Uterus (tissue), 4 donors: ENCODE measurements at places on chromosomes 6 and 20. TPM values are rescaled to one million over a fixed set of nuclear protein-coding genes. Genes with fewer than 3 reads are reported as not detected.

- no peaks in the 10 kb centered on the region for H3K27me3 ChIP-seq
- no peak overlapping the region for H3K27ac ChIP-seq
- H3K4me1 ChIP-seq, result no peaks in the 10 kb centered on the region
- DNase-seq, result no peak
Observed at GRCh38 chr6:38818691-38819090, 103.6 kb downstream of the DNAH8 start.

DNA sequence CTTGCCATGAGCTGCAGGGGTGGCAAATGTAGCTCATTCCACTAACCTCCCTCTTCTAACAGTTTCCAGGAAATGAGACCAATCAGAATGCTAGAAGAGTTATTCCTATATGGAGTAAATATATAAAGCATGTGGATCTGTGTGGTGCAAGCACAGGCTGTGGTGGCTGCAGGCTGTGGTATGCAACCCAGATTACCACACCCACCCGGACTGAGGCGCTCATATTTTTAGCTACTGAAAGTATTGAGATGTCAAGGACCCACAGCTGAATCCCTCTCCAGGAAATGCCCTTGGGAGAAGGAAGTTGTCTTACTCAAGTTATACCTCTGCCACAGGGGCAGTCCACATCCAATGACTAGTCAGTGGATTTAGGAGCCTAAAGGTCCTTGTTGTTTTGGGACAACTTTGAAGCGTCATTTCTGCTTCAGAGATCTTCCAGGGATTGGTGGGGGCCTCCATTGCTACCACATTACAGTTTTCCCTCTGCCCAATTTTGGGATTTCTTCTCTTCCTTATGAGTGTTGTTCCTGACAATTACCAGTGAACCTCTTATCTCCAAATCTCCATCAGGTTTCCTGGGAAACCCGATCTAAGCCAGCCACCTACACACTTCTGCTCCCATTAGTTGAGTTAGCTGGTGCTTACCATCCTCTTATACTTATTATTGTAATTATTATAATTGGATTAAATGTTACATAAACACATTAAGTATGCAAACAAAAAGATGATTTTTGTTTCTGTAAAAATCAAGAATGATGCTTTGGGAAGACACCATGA, 12.1 kb upstream of the REPS1 start:
- no peak overlapping the region for H3K27ac ChIP-seq
- no peaks in the 10 kb centered on the region for H3K36me3 ChIP-seq
- H3K4me3 ChIP-seq, result no peak overlapping the region
- H3K4me1 ChIP-seq, result no peaks in the 10 kb centered on the region

GRCh38 chr6:101058296-101058695, 177.2 kb upstream of the ASCC3 start:
- no peak for DNase-seq
- H3K4me3 ChIP-seq, result no peak overlapping the region
- no peaks in the 10 kb centered on the region for H3K4me1 ChIP-seq
- H3K27me3 ChIP-seq, result no peaks in the 10 kb centered on the region
- no peak overlapping the region for H3K27ac ChIP-seq

DNA sequence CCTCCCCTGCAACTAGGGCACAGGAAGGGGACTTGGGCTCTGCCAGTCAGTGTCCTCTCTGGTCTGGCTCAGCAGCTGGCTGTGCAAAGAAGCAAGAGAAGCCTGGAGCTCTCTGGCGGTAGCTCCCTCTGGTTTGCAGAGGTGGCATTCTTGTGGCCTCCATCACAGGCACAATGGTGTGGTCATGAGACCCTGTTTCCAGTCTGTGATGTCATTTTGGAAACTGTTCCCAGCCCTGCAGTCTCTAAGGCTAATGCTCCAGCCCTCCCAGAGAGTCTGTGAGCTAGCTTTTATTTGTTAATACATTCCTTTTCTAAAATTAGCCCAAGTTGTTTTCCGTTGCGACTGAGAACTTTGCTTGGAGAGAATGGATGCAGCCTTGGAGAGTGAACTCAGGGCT, 69.5 kb upstream of the FOXQ1 start:
- no peak overlapping the region for H3K27ac ChIP-seq
- H3K4me1 ChIP-seq, result no peaks in the 10 kb centered on the region
- no peak overlapping the region for H3K4me3 ChIP-seq
- no peaks in the 10 kb centered on the region for H3K27me3 ChIP-seq

DNA sequence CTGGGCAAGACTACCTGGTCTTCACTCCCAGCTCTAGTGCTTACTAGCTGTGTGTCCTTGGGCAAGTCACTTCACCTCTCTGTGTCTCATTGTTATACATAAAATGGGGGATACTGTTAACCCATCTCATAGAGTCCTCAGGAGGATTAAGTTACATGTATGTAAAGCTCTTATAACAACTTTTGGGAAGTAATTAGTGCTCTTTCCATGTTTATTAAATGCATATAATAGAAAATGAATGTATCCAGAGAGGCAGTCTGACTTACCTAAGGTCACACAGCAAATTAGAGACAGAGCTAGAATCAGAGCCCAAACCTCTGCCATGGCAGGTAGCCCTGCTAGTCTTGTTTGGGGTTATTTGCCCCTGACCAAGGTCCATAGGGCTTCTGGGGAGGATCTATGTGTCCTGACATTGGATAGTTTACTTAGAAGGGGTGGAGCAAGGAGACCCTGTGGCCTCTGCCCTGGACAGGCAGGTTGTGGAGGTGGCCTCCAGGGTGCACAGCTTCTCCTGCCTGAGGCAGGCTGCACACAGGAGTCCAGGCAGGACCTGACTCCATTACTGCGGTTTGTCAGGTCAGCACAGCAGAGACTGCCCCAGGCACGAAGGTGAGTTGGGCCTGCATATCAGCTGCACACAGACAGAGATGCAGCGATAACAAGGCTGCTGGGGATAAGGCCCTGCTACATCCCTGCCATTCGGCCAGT, 8.4 kb upstream of the MAPK13 start:
- no peak overlapping the region for H3K27ac ChIP-seq
- H3K4me3 ChIP-seq, result no peak overlapping the region
- no peaks in the 10 kb centered on the region for H3K27me3 ChIP-seq
- no peaks in the 10 kb centered on the region for H3K4me1 ChIP-seq
- no peak for DNase-seq
- H3K36me3 ChIP-seq, result no peaks in the 10 kb centered on the region

GRCh38 chr20:40293740-40294139, 395.3 kb downstream of the MAFB start:
- DNase-seq, result peak; percentile 33
- H3K27ac ChIP-seq, result peak overlapping the region; percentile 20
- no peak overlapping the region for H3K4me3 ChIP-seq
- H3K4me1 ChIP-seq, result no peaks in the 10 kb centered on the region

NHSL1 gene
- total RNA-seq, result 8.9 TPM
